ENCODE measurements at places on chromosomes 2 and 18. TPM values are rescaled to one million over a fixed set of nuclear protein-coding genes. Genes with fewer than 3 reads are reported as not detected.

Gene TPO
- not detected for total RNA-seq

GRCh38 chr2:160125828-160126227 lies 63.4 kb upstream of the PLA2R1 start:
- H3K4me1 ChIP-seq: no peaks in the 10 kb centered on the region
- H3K27ac ChIP-seq: no peak overlapping the region

Gene GPR55
- not detected for total RNA-seq

Gene RAX
- not detected for total RNA-seq

GRCh38 chr2:196088203-196088602 lies 19.6 kb upstream of the DNAH7 start:
- no peak overlapping the region for H3K27ac ChIP-seq
- no peak for DNase-seq
- no peaks in the 10 kb centered on the region for H3K36me3 ChIP-seq
- no peak overlapping the region for H3K4me3 ChIP-seq
- no peaks in the 10 kb centered on the region for H3K27me3 ChIP-seq

- no peaks in the 10 kb centered on the region for H3K36me3 ChIP-seq
- peak overlapping the region; percentile 90 for H3K27ac ChIP-seq
- peak; percentile 73 for DNase-seq
- H3K27me3 ChIP-seq: no peaks in the 10 kb centered on the region
Observed at GRCh38 chr2:55992455-55992854, 68.9 kb upstream of the EFEMP1 start.

DNA sequence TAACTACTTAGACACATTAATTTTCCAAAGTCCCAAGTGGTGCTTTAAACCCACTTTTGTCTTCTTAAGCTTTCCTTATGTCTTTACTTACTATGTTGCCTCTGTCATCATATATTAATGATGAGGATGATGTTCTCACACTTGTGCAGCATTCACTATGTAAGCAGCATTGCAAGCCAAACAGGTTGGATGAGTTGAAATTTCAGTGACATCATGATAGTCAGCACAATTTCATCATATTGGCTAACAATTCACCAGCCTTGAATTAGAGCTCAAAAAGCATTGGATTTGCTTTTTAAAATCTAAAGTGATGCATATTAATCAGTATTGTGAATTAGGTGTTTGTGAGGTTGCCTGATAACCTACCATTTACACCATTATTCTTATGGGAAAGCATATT lies 7.7 kb downstream of the APLF start:
- H3K27me3 ChIP-seq: no peaks in the 10 kb centered on the region
- no peak for DNase-seq
- no peaks in the 10 kb centered on the region for H3K36me3 ChIP-seq
- no peak overlapping the region for H3K27ac ChIP-seq
- peaks cover 7% of the 10 kb centered on the region for H3K4me1 ChIP-seq

- no peaks in the 10 kb centered on the region for H3K36me3 ChIP-seq
- H3K27ac ChIP-seq: no peak overlapping the region
- H3K4me3 ChIP-seq: no peak overlapping the region
- no peaks in the 10 kb centered on the region for H3K27me3 ChIP-seq
Observed at GRCh38 chr2:134782792-134783191, 55.6 kb upstream of the ACMSD start.

DNA sequence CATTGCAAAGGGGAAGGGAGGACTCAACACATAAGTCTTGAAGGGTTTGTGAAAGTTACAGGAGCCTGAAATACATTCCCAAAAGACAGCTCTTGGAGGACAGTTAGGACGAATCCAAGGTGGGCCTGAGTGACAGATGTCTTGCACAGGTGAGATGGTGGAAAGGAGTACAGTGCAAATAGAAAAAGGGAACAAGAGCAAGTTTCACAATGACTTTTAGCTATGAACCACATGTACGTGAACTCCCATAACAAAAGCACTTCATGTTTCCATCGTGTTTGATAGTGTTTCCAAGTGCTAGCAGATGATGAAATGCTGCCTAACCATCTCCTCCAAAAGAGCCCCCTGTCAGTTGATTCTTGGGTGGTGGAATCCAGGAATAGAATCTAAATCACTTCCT lies 1.8 kb downstream of the IL18RAP start:
- peaks cover 13% of the 10 kb centered on the region for H3K27me3 ChIP-seq
- H3K27ac ChIP-seq: no peak overlapping the region
- H3K4me1 ChIP-seq: no peaks in the 10 kb centered on the region
- no peak for DNase-seq

- no peaks in the 10 kb centered on the region for H3K4me1 ChIP-seq
- H3K27me3 ChIP-seq: no peaks in the 10 kb centered on the region
- H3K4me3 ChIP-seq: no peak overlapping the region
- no peak overlapping the region for H3K27ac ChIP-seq
Observed at GRCh38 chr2:76298041-76298440, 587.3 kb upstream of the GCFC2 start.

- no peaks in the 10 kb centered on the region for H3K36me3 ChIP-seq
- H3K4me3 ChIP-seq: no peak overlapping the region
- no peaks in the 10 kb centered on the region for H3K27me3 ChIP-seq
- no peaks in the 10 kb centered on the region for H3K4me1 ChIP-seq
- no peak for DNase-seq
- H3K27ac ChIP-seq: no peak overlapping the region
Observed at GRCh38 chr2:177064422-177064821, 148.2 kb upstream of the HNRNPA3 start.

Gene CACNB4
- 4.3 TPM for total RNA-seq

- H3K27ac ChIP-seq: peak overlapping the region; percentile 65
- no peak overlapping the region for H3K4me3 ChIP-seq
- H3K27me3 ChIP-seq: no peaks in the 10 kb centered on the region
- peaks cover 35% of the 10 kb centered on the region for H3K4me1 ChIP-seq
Observed at GRCh38 chr2:42117923-42118753, 51.0 kb upstream of the EML4 start.

DNA sequence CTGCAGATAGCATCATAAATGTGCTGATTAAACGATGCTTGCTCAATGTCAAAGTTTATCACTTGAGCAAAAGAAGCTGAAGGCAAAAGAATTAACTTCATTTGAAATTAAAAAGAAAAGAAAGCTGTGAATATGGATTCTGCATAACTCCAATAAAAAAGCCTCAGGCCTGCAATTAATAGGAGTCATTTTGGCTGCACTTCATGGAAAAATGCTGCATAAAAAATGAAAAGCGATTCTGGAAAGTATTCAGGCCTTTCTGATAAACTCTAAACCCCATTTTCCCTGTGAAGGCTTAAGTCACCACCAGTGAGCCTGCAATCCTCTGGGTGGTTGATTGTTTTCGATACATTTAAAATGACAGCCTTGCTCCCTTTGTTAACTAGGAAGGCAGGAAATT lies 1793.4 kb downstream of the SUCLG1 start:
- H3K4me3 ChIP-seq: no peak overlapping the region
- no peak overlapping the region for H3K27ac ChIP-seq
- no peaks in the 10 kb centered on the region for H3K27me3 ChIP-seq

- H3K4me3 ChIP-seq: no peak overlapping the region
- H3K36me3 ChIP-seq: no peaks in the 10 kb centered on the region
- DNase-seq: no peak
Observed at GRCh38 chr2:159086342-159086741, 117.9 kb downstream of the TANC1 start.

- no peak for DNase-seq
- no peaks in the 10 kb centered on the region for H3K36me3 ChIP-seq
- H3K27ac ChIP-seq: no peak overlapping the region
- no peaks in the 10 kb centered on the region for H3K4me1 ChIP-seq
- H3K4me3 ChIP-seq: no peak overlapping the region
Observed at GRCh38 chr2:241975593-241976284, 106.2 kb downstream of the RTP5 start.

Gene ESPNL
- total RNA-seq: 9.8 TPM

GRCh38 chr2:238985931-238986446 lies 138.1 kb downstream of the TWIST2 start:
- H3K4me3 ChIP-seq: no peak overlapping the region
- H3K4me1 ChIP-seq: no peaks in the 10 kb centered on the region
- no peaks in the 10 kb centered on the region for H3K36me3 ChIP-seq
- H3K27ac ChIP-seq: no peak overlapping the region
- DNase-seq: no peak
- peaks cover 6% of the 10 kb centered on the region for H3K27me3 ChIP-seq

Gene SIX2
- total RNA-seq: 14.8 TPM

Gene MPP4
- 2.1 TPM for total RNA-seq

Gene VIT
- total RNA-seq: 31.1 TPM

Gene CXCR4
- under 0.01 TPM for total RNA-seq

GRCh38 chr2:180978903-180979748 lies 1.3 kb upstream of the UBE2E3 start:
- peak overlapping the region; percentile 73 for H3K4me3 ChIP-seq
- peak overlapping the region; percentile 76 for H3K27ac ChIP-seq
- peak; percentile 86 for DNase-seq
- H3K27me3 ChIP-seq: no peaks in the 10 kb centered on the region

- no peaks in the 10 kb centered on the region for H3K36me3 ChIP-seq
- H3K27me3 ChIP-seq: peaks cover 6% of the 10 kb centered on the region
- H3K27ac ChIP-seq: no peak overlapping the region
- H3K4me3 ChIP-seq: no peak overlapping the region
- DNase-seq: peak; percentile 50
Observed at GRCh38 chr2:206708286-206708685, 9.9 kb downstream of the DYTN start.

Gene DCDC2C
- not detected for total RNA-seq

- no peak overlapping the region for H3K27ac ChIP-seq
- H3K4me1 ChIP-seq: peaks cover 10% of the 10 kb centered on the region
- H3K36me3 ChIP-seq: no peaks in the 10 kb centered on the region
- DNase-seq: no peak
Observed at GRCh38 chr2:101153787-101154186, 2.6 kb upstream of the TBC1D8 start.

Gene DNAH6
- 0.36 TPM for total RNA-seq

Gene C2orf72
- total RNA-seq: not detected

DNA sequence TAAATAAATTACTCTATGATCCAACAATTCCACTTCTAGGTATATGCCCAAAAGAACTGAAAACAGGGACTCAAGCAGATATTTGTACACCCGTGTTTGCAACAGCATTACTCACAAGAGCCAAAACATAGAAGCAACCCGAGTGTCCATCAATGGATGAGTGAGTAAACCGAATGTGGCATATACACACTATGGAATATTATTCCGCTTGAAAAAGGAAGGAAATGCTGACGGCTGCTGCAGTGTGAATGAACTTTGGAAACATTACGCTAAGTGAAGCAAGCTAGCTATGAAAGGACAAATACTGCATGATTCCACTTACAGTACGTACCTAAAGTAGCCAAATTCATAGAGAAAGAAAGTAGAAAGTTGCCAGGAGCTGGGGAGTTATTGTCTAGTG lies 32.2 kb downstream of the MREG start:
- peaks cover 31% of the 10 kb centered on the region for H3K27me3 ChIP-seq
- H3K27ac ChIP-seq: no peak overlapping the region
- DNase-seq: no peak
- H3K4me1 ChIP-seq: peaks cover 6% of the 10 kb centered on the region
- no peaks in the 10 kb centered on the region for H3K36me3 ChIP-seq

Gene CTNNA2
- 0.29 TPM for total RNA-seq

Gene CIB4
- not detected for total RNA-seq

Gene PRSS56
- total RNA-seq: not detected

DNA sequence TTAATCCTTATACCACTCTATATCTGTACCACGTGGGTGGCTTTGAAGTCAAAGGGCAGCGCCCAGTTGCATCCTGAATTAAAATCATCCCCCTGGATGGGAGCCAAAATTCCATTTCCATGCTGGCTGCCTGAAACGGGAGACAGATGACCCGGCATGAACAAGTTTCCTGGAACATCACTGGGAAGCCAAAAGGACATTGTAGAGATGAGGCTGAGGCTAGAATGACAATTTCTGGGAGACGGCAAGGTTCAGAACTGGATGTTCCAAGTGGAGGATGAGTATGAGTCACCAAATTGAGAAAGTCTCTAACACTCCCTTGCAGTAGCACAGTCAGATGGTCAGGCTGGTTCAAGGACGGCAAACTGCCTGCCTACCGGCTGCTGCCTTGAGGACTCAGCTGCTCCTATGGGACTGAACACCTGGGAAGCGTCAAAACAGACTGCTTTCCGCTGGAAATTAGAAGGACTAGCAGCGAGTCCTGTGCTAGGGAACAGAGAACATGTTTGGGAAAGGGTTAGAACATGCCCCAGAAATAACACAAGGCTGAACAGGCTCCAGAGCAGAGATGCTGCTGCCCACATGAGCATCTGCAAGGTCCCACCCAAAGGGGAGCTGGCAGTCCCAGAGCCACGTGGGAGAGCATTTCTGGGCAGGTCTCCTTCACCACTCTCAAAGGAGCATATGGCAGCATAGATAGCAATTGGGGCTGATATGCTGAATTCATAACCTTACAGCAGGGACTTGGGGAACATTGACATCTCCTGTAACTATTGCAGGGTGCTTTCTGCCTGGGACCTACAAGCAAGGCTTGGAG lies 32.0 kb downstream of the YPEL5 start:
- no peak overlapping the region for H3K27ac ChIP-seq
- peaks cover 6% of the 10 kb centered on the region for H3K27me3 ChIP-seq
- no peak overlapping the region for H3K4me3 ChIP-seq

GRCh38 chr2:157500334-157500733 lies 56.4 kb upstream of the CYTIP start:
- H3K27ac ChIP-seq: no peak overlapping the region
- DNase-seq: no peak
- H3K4me3 ChIP-seq: no peak overlapping the region
- H3K36me3 ChIP-seq: no peaks in the 10 kb centered on the region

Gene FAM161A
- 3.2 TPM for total RNA-seq

DNA sequence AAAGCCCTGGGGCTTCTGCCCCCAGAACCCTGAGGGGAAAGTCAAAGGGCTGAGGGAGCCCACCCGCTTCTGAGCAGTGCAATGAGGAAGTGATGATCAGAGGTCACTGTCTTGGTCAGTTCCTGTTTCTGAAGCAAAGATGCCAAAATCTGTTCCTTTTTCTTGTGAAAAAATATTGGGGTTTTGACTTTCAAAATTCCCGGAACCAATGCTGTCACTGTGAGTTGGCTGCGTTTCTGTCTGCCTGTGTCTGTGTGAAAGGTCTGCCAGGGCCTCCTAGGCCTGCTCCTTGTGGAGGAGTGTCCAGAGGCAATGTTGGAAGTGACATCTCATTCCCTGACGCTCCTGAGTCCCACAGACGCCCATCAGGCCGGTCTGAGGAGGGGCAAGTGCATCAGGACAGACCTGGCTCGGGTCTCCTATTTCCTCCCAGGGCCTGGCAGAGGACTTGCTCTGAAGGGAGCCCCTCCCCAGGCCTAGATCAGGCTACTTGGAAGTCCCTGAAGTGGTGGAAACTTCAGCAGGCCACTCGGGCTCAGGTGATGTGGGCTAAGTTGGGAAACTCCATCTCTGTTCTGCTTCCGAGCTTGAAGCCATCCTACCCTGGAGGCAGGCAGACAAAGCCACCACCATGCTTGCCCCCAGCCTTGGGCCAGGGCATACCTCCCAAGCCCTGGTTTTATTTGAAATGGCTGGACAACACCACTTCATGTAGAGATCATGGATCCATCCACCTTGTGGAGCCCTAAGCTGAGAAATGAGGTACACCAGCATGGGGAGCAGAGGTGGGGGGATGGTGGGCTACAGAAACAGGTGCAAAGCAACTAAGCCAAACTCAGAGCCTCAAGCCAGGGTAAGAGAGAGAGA lies 51.0 kb downstream of the PKDCC start:
- peak overlapping the region; percentile 41 for H3K27ac ChIP-seq
- peaks cover 3% of the 10 kb centered on the region for H3K27me3 ChIP-seq
- H3K36me3 ChIP-seq: no peaks in the 10 kb centered on the region
- H3K4me3 ChIP-seq: no peak overlapping the region

- peak; percentile 94 for DNase-seq
- peak overlapping the region; percentile 77 for H3K27ac ChIP-seq
- peaks cover 24% of the 10 kb centered on the region for H3K36me3 ChIP-seq
- H3K4me3 ChIP-seq: peak overlapping the region; percentile 22
- no peaks in the 10 kb centered on the region for H3K27me3 ChIP-seq
Observed at GRCh38 chr18:76932026-76932819, 109.9 kb downstream of the ZNF236 start.

GRCh38 chr2:108612514-108613183 lies 78.4 kb downstream of the LIMS1 start:
- peaks cover 6% of the 10 kb centered on the region for H3K36me3 ChIP-seq
- peaks cover 6% of the 10 kb centered on the region for H3K4me1 ChIP-seq
- no peaks in the 10 kb centered on the region for H3K27me3 ChIP-seq
- H3K27ac ChIP-seq: peak overlapping the region; percentile 72
- no peak overlapping the region for H3K4me3 ChIP-seq

Measured in osteoblast (primary cell).